ENCODE measurements at places on chromosomes 2 and 18.

DNA sequence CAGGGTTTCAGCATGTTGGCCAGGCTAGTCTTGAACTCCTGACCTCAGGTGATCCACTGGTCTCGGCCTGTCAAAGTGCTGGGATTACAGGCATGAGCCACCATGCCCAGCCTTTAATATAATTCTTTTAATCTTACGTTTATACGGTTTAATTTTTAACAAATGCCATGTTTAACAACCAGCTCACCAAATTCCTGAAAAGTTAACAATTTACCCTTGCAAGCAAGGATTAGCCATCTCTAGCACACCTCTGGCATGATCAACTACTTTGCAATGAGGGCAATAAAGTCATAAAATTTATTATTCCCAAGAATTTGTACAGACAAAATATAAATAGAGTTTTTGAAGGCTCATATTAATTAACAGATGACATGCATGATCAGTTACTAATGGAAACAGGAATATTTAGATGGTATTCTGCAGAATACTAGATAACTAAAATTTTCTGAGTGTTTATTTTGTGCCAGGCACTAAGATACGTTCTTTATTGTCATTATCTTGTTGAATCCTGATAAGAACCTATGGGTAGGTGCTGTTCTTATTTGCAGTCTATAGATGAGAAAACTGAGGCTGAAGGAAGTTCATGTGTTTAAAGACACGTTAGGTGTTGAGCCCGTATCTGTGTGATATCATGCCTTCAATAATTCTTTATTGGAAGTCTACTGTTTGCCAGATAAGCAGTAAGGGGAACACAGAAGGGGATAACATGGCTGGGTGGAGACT is 190.1 kb downstream of the CDCA7 start:
- DNase-seq: peak; percentile 74

DNA sequence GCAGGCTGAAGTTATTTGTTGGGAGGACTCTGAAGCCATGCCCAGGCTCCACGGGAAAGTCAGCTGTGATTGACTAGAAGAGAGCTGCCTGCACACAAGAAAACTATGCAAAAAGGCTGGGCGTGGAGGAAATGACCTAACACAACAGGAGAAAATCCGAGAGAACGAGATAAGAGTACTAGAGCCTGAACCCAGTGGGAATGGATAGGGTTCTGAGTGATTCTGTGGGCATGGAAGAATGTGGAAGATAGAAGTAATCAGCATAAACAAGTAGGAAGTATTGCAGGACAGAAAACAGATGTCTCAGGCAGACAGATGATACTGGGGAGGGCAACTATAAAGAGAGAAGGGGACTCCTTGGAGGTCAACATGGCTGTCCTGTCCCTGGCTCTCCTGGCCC is 12.1 kb upstream of the COPS8 start:
- no peak for DNase-seq

- no peak for DNase-seq
Measured at GRCh38 chr2:99682275-99683060, 192.7 kb upstream of the REV1 start.

- DNase-seq: peak; percentile 36
Measured at GRCh38 chr2:19358242-19359020, at the start of gene OSR1. Gene OSR1, minus strand, starts transcription at chr2:19358623. Its CDS starts 4,818 bp downstream, at chr2:19353805.

- no peak for DNase-seq
Measured at GRCh38 chr2:128307595-128307994, 11.1 kb downstream of the HS6ST1 start.

DNA sequence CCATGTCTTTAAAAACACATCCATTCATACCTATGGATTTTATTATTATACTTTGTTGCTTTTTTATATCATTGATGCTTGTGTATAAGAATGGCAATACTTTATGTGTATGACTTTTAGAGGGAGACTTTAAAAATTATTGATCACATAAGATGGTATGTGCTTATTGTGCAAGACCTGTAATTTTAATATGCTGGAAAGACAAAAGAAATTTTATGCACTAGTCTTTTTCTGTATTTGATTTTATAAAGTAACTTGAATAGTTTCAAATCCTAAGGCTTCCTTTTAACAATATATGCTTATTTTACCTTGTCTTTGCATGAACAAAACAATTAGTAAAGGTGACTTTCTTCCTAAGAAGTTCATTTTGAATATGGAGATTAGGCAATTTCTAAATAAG is 226.4 kb downstream of the PARD3B start:
- DNase-seq: no peak

- DNase-seq: no peak
Measured at GRCh38 chr2:85183479-85183878, 50.3 kb downstream of the TCF7L1 start.

GRCh38 chr18:9868857-9869714 is 16.7 kb upstream of the TXNDC2 start:
- no peak for DNase-seq
